Foreskin fibroblast (primary cell): ENCODE measurements at places on chromosomes 11 and 22.

- DNase-seq, result peak; percentile 89
Observed at GRCh38 chr11:3920148-3920852, 64.8 kb downstream of the STIM1 start.

DNA sequence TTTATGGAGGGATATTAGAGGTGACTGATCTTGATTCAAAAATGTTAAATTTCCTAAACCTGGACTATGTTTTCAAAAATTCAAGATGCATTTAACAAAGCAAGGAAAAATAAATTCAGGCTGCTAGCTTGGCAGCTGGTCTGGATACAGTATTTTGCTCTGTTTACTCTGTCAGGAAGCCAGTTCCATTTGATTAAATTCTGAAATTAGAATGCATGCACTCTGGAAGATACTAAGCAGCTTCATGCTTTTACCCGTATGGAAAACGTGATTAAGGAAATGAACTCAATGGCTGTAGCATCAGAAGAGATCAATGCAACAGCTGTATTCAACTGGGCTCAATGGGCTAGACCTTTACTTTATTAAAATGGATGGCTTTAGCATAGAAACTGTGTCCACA is 14.2 kb downstream of the C11orf71 start:
- DNase-seq, result no peak

DNA sequence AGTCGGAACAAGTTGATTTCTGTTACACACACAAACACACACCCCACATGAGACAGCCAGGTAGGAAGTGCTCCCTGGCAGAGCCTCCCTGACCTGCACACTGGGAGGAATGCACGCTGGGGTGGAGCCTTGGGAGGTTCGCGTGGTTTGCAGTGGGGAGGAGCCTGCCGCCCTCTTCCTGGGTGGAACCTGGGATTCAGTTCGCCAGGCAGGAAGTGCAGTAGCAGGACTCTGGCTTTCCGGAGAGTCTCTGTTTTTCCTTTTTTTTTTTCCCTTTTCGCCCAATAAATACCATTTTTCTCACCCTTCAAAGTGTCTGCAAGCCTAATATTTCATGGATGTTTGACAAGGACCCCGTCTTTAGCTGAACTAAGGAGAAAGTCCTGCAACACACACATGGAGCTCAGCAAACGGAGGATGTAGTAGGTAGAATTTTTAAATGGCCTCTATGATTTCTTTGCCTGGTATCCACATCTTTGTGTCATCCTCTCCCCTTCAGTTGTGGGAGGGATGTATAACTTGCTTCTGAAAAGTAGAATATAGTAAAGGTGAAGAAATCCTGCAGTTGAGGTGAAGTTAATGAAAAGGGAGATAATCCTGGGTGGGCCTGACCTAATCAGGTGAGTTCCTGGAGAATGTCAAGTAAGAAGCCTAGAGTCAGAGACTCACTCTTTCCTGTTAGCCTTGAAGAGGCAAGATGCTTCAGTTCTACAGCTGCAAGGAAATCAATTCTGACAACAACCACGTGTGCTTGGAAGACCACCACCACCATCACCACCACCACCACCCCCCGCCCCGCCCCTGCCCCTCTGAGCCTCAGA is 72.9 kb downstream of the PIWIL4 start:
- DNase-seq, result no peak

DNA sequence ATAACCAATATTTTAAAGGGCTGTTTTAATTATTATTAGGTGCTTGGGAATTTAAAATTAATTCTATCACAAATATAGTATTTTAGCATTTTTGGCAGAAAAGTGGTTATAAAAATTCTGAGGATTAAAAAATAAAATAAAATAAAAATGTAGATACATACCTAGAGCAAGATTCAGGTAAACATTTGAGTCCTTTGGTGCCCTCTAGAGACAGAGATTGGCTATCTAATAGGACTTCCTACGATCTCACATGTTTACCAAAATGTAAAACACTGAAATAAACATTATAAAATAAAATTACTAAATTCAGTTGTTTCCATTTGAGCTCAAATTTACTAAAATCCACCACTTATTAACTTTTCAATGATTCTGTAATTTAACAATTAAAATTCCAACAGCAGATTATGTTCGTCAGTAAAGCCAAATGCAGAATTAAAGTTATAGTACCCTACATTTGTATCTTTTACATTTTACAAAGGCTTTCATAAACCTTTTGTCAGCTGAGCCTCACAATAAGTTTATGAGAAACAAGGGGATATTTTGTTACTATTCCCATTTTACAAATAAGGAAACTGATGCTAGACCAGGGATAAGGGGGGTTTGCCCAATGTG is 27.7 kb downstream of the SLC36A4 start:
- DNase-seq, result peak; percentile 37

DNA sequence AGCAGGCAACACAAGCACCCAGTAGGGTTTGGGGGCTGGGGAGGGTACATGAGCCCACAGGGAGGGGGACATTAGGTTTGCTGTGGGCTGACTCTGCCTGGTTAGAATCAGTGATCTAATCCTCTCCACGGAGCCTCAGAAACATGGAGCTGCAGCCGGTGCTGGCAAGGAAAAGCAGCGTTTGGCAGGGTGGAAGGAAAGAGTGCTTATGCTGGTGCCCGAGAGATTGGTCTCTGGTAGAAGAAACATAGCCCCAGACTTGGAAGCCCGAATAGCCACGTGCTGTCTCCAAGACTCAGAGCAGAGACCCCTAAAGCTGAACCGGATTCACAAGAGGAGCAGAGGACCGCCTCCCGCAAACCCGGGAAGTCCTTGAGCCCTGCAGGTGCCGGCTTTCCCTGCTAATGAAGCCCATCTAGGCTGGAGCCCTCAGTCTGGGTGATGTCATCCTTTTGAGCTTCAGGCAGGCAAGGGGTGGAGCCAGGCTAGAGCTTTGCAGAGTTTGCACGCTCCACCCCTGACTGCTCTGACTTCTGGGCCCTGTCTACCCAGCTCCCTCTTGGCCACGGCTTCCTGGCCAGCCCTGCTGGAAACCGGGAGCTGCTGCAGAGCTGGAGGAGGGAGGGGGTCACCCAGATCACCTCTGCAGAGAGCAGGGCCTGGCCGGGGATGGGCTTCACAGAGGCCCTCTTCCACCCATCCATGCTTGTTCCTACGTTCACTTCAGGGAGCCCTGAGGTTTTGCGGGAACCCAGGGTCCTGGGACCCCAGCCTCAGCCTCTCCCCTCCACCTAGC is 35.0 kb upstream of the JAM3 start:
- DNase-seq, result peak; percentile 92
